T-helper 2 cell treated with Interferon-gamma antibody and Interleukin-4, amounts not matched to agents 100 ng/mL and 5 ng/mL, for 36 hours (primary cell): ENCODE measurements at places on chromosomes 4 and X. TPM values are rescaled to one million over a fixed set of nuclear protein-coding genes. Genes with fewer than 3 reads are reported as not detected.

Gene YTHDC1
- 77.1 and 80.5 TPM in 2 replicates for total RNA-seq

Gene SLC38A5
- total RNA-seq: 86.3 and 96.8 TPM in 2 replicates

Gene TEX13D
- not detected in 2 replicates for total RNA-seq

Gene COX7B
- 275 and 276 TPM in 2 replicates for total RNA-seq

Gene BLOC1S4
- 15.3 and 17.4 TPM in 2 replicates for total RNA-seq

Gene TRAPPC11
- total RNA-seq: 25.8 and 29.8 TPM in 2 replicates

Gene MCF2
- total RNA-seq: 0.23 and 0.34 TPM in 2 replicates

Gene RAB39B
- 8.4 and 8.7 TPM in 2 replicates for total RNA-seq

Gene TMEM271
- not detected in 2 replicates for total RNA-seq

Gene SLITRK4
- total RNA-seq: not detected in 2 replicates

Gene SPARCL1
- total RNA-seq: not detected in 2 replicates

Gene CFAP47
- not detected in 2 replicates for total RNA-seq

Gene SYP
- 0.95 and 1.3 TPM in 2 replicates for total RNA-seq

Gene INPP4B
- 103 and 104 TPM in 2 replicates for total RNA-seq

Gene ARAF
- 85.1 and 94.2 TPM in 2 replicates for total RNA-seq

Gene ADAMTS3
- total RNA-seq: not detected in 2 replicates

Gene AR
- total RNA-seq: 0.48 and 0.61 TPM in 2 replicates

Gene GUCY1A1
- total RNA-seq: not detected in 2 replicates

Gene CDKL5
- 0.45 and 0.61 TPM in 2 replicates for total RNA-seq

Gene CTSO
- 3.0 and 3.5 TPM in 2 replicates for total RNA-seq

Gene UGT2B15
- total RNA-seq: not detected in 2 replicates

Gene SULT1B1
- 4.7 and 5.4 TPM in 2 replicates for total RNA-seq

Gene DOK7
- not detected in 2 replicates for total RNA-seq

Gene ADGRL3
- total RNA-seq: not detected in 2 replicates

Gene RTL9
- total RNA-seq: not detected in 2 replicates

Gene C4orf51
- not detected in 2 replicates for total RNA-seq

Gene MAGEB10
- not detected in 2 replicates for total RNA-seq

Gene STK32B
- total RNA-seq: not detected in 2 replicates

Gene FRMD7
- not detected in 2 replicates for total RNA-seq

Gene OTUD6A
- not detected in 2 replicates for total RNA-seq

Gene DMP1
- not detected in 2 replicates for total RNA-seq

Gene AVPR2
- total RNA-seq: not detected in 2 replicates

Gene SCD5
- 0.36 and 0.59 TPM in 2 replicates for total RNA-seq

Gene NPY1R
- total RNA-seq: not detected in 2 replicates

Gene SRPX
- 0.09 TPM in 1 of 2 replicates, not detected in the other for total RNA-seq

Gene ADRA2C
- not detected in 2 replicates for total RNA-seq

Gene EPHA5
- total RNA-seq: not detected in 2 replicates

Gene FAM149A
- 0.23 and 0.25 TPM in 2 replicates for total RNA-seq
